ENCODE measurements at places on chromosomes 3 and 15.

DNA sequence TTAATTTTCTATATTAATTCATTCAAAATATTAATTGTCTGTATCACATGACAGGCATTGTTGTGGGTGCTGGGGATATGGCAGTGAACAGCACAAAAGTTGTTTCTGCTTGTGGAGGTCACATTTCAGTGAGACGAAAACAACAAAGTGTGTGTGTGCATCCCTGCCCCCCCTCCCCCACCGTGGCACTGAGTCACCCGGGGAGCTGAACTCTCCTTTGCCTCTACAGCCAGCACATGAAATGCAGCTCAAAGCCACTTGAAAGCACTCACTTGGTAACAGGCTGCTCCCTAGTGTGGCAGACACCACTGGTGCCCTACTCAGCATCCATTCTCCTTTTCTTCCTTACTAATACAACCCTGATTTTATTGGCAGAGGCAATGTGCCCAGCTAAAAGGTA lies 16.9 kb upstream of the SCAMP5 start:
- DNase-seq, result peak; percentile 51

DNA sequence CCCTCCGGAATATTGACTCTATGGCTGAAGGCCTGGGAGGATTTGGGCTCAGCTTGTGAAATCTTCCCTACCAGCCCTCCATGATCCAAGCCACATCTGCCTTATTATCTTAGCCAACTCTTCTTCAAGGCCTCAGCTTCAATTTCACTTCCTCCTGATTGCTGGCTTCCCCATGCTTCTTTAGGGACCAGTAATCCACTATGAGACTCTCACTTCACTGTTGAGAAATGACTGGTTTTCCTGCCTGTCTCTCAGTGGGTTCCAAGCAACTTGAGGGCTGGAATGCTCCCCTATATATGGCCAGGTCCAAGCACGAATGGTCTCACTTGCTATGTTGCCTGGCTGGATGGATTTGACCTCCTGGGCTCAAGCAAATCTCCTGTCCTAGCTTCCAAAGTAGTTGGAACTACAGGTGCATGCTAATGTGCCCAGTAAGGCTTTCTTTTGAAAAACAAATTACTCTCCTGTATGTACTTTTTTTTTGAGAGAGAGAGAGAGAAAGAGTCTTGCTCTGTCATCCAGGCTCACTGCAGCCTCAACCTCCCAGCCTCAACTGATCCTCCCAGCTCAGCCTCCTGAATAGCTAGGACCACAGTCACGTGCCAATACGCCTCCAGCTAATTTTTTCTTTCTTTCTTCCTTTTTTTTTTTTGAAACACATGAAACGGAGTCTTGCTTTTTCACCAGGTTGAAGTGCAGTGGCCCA lies 7.9 kb upstream of the PIK3CB start:
- DNase-seq, result no peak

DNA sequence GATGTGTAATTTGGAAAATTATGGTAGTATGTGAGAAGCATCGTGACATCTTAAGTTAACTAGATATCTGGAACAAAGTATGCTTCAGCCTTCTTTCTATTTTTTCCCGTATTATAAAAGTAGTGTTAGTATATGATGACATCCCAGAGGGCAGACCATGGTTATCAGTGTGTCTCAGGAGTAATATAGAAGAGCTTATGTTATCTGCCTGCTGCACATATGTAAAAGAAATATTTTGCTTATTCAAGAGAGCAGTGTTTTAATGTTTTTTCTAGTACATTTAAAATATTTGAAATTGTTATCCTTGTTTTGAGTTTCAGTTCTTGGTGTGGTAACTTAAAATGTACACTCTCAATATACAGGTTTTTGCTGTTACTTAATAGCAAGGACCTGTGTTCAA lies 24.1 kb downstream of the PLCL2 start:
- DNase-seq, result no peak

GRCh38 chr15:96321639-96322535 lies 8.6 kb upstream of the NR2F2 start:
- DNase-seq, result no peak

DNA sequence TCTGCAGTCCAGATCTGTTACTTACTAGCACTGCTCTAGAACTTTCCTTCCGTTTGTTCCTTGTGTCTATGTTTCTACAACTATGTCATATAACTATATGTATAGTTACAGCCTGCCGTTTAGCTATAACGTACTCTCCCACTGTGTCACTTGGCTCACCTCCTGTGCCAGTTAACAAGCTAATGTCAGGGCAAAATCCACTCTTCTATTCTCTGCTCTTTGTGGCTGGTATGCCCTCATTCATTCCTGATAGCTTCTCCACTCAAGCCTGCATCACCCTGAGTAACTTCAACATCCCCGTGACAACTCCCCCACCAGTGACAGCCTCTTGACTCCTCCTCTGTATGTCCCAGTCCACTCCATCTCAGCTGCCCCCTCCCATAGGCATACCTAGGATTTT lies 229.2 kb downstream of the TJP1 start:
- no peak for DNase-seq

DNA sequence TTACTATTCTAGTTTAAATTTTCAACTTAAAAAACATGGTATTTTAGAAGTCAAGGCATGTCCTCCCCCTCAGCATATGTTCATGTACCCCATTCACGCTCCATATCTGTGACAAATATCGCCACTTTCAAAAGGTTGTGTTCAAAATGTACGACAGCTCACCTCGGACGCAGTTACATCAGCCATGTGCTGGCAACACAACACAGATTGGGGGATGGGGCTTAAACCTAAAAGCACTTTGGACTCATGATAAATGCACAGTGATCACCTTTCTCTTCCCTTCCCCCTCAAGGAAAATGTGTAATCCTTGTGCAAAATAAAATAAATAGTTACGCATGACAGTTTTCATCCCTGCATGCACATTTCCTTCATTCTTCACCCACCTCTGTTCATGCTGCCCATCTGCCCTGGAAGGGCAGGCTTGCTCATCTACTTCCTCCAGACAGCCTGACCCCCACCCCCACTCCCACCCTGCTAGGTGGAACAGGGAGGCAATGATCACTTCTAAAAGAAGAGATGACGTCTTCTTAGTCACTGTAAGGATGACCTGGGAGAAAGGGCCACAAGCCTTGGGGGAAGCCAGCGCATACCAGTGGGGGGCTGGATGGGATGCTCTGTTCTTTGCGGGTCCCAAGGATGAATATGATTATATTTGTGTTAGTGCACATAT lies 271.4 kb upstream of the SEMA6D start:
- DNase-seq, result no peak

- DNase-seq, result no peak
Measured at GRCh38 chr15:25789616-25789999, 73.5 kb downstream of the ATP10A start.

GRCh38 chr3:57652203-57652602 lies 40.7 kb downstream of the DENND6A start:
- DNase-seq, result no peak

DNA sequence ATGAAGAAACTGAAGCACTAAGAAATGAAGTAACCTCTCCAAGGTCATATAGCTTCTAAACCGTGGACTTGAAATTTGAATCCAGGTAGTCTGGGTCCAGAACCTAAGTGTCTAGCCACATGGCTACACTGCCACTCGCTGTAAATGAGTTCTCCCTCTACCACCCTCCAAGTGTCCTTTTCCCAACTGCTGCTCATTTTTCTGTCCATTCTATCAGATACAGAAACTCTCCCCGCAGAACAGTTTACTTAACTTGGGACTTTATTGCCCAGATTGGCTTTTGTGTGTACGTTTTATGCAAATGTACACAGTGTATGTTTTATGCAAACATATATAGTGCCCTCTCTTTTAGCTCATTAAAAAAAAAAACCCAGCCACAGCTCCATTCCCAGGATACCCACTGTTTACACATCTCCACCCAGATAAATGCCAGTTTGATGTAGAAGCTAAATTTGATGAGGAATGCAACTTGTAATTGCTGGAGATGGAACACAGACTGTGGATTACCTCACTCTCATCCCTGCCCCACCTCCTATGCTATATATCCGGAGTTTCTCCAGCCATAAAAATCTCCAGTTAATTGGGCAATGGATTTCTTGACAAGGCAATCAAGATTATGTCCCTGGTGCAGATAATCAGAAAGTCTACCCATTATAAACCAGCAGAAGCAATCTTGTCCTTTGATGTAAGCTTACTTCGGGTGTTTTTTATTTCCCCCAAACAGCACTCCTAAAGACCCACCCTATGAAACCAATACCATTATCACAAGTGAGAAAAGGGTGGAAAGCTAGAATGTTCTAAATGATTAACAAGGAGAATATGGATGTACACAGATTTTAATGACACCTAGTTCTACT lies 42.0 kb downstream of the THBS1 start:
- DNase-seq, result no peak

DNA sequence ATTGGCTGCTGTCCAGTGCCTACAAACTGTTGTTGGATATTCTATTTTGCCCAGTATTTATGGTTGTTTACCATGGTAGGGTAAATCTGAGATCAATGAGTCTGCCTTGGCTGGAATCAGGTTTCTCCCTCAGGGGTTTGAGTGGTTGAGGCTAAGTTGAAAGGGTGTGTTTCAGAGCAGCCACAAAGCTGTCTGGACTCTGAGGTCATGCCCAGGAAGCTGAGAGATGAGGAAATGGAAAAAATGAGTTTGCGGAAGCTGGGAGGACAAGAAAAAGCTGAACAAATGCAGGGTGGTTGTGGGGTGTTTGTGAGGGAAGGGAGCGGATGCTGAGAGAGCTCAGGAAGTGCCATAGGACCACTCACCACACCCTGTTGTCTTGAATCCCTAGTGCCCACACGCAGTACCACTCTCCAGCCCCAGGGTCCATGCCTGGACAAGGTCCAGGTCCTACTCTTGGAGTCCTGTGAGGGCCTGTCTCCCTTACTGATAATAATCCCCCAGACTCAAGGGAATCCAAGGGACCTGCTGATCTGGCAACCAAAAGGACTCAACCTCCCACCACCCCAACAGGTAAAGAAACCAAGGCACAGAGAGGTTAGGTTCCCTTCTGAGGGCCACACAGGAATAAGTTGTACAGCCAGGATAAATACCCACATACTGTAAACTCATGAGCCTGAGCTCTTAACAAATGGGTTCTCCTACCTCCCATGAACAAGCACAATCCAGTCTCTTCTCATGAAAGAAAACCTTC lies 81.6 kb downstream of the PPCDC start:
- peak; percentile 71 for DNase-seq

DNA sequence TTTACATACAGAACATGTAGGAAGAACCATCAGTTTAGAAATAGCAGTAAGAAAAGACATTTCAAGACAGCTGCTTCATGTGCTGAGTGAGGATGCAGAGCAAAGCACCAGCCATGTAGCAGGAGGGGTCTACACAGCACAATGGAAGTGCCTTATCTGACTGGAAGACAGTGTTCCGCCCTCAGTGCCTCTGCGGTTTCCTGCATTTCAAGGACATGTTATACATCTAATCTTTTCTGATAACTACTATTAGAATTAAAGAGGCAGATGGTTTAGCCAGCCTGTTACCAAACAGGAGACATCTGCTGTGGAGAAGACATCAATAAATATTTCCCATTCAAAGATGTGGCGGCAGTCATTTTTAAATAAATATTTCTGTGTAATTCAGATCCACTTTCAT lies 10.6 kb downstream of the LSG1 start:
- DNase-seq, result no peak

GRCh38 chr3:35641920-35642527 lies 2.7 kb downstream of the ARPP21 start:
- no peak for DNase-seq

- DNase-seq, result no peak
Measured at GRCh38 chr3:71754610-71755253, 1.1 kb downstream of the GPR27 start.

- DNase-seq, result no peak
Measured at GRCh38 chr3:15844889-15845288, 47.1 kb upstream of the ANKRD28 start.

- no peak for DNase-seq
Measured at GRCh38 chr3:3335903-3336302, 156.4 kb upstream of the CRBN start.

DNA sequence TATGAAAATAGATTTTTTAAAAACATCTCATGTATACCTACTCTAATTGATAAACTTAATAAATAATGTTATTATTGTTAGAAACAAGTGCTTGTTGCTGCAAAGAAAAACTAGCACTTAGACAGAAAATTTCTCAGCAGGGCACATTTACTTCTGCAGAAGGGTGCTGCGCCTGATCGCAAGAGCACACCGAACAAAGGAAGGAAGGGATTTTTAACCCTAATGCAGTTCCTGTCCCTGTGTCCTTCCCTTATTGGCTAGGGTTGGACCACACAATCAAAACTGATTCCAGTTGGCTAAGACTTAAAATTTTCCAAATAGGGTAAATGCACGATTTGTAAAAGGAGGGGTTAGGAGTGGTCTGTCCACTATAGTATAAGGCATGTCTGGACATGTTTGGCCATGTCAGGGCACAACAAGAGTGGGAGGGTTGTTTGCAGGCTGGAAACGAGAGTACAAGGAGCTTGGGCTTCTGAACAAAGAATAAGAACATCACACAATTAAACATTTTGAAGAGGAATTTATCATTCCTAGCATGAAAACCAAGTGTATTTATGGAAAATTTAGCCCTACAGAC lies 4.7 kb downstream of the DTWD1 start:
- DNase-seq, result no peak

DNA sequence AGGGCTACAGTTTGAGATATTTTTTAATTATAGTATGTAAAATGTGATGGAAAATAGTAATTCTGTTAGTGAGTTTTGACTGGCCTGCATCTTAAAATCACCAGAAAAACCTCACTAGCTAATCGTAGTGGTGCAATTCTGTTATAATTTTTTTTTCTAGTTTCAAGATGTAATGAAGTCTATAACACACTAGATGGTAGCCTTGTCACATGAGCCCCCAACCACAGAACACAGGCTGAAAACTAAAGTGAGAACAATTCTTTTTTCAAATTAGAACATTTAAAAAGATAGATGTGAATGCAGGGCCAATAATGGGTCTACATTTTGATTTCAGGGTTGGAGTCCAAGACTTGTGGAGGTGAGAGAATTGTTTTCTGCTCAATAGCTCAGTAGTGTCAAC lies 83.3 kb upstream of the KCNH8 start:
- no peak for DNase-seq

DNA sequence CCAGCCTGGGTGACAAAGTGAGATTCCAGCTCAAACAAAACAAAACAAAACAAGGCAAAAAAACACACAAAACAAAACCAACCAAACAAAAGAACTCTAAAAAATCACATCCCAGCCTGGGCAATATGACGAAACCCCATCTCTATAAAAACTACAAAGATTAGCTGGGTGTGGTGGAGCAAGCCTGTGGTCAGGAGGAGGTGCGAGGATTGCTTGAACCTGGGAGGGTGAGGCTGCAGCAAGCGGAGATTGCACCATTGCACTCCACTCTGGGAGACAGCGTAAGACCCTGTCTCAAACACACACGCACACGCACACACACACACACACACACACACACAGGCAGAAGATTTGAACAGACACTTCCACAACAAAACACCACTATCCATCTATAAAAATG lies 99.6 kb downstream of the SHQ1 start:
- no peak for DNase-seq
